Activated CD8-positive, alpha-beta memory T cell treated with anti-CD3 and anti-CD28 coated beads for 1 hour (primary cell): ENCODE measurements at places on chromosomes 6 and 20.

- no peak for DNase-seq
Measured at GRCh38 chr20:20741087-20742045, 28.9 kb upstream of the RALGAPA2 start.

DNA sequence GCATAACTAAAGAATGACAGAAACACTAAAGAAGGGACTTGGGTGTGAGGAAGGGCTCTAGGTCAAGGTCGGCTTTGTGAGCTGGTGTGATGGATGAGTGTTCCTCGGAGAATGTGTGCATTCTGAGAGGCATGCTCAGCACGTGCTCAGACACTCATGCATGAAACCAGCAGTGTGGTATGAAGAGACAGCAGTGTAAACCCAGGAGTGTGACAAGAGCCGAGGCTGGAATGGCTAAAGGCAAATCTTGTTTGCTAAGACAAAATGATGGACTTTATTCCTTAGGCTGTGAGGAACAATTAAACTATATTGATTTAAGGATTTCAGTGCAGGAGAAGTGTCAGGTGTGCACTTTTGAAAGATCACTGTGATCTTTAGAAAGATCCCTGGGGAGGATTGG, 107.4 kb upstream of the MAP7 start:
- no peak for DNase-seq

DNA sequence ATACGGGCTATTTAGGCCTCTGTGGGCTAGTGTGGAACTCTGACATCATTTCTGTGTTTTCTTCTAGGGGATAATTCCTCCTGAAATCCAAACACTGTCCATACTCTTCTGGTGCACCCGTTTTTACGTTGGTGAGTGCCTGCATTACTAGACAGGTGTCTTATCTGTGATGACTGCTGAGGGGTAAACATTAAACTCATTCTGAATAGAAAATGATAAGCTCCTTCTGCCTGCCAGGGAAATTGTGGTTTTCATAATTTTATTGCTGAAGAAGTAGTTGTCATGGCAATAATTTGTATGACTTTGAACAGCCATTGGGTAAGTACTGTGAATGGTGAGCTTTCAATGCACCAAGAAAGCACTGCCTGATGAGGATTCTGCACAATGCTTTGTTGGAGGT, 705.6 kb downstream of the UTRN start:
- no peak for DNase-seq

GRCh38 chr6:41103847-41104246, 31.1 kb downstream of the NFYA start:
- no peak for DNase-seq

- no peak for DNase-seq
Measured at GRCh38 chr20:2528671-2529271, 7.6 kb upstream of the TMC2 start.

GRCh38 chr6:134299236-134299635, 18.7 kb downstream of the SGK1 start:
- no peak for DNase-seq

- no peak for DNase-seq
Measured at GRCh38 chr6:144405163-144405562, 120.0 kb downstream of the UTRN start.

DNA sequence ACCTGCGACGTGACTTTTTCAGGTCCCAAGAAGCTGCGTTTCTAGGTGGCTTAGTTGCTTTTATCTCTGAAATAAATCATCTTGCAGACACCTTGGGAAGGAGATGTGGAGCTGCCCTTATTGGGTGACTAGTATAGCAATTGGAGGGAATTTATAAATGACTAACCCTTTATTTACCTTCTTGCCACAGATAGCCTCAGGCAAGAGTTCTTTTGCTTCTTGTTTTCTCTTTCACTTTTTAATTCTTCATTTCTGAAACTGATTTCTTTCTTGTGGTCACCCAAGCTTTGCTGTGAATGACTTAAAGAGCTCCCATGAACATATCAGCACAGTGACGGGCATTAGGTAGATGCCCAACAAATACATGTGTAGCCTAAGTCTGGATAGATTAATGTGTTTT, 3.0 kb downstream of the ADGRF4 start:
- DNase-seq = no peak

- no peak for DNase-seq
Measured at GRCh38 chr6:3267162-3267561, 8.4 kb downstream of the PSMG4 start.

- no peak for DNase-seq
Measured at GRCh38 chr20:62795023-62795761, 1.1 kb upstream of the MRGBP start.

- DNase-seq = no peak
Measured at GRCh38 chr6:50141100-50141499, 91.4 kb upstream of the DEFB112 start.

DNA sequence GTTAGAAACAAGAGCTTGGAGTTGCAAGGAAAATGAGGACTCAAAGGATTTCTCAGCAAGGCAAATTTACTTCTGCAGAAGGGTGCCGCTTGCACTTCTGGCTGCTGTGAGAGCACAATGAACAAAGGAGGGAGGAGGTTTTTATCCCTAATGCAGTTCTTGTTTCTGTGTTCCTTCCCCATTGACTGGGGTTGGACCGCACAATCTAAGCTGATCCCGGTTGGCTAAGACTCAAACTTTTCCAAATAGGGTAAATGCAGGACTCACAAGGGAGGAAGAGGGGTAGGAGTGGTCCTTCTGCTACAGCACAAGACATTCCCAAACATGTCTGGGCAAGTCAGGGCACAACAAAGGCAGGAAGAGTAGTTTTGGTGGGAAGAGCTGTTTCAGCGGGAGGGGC, 249.6 kb upstream of the MOCS1 start:
- DNase-seq = no peak

DNA sequence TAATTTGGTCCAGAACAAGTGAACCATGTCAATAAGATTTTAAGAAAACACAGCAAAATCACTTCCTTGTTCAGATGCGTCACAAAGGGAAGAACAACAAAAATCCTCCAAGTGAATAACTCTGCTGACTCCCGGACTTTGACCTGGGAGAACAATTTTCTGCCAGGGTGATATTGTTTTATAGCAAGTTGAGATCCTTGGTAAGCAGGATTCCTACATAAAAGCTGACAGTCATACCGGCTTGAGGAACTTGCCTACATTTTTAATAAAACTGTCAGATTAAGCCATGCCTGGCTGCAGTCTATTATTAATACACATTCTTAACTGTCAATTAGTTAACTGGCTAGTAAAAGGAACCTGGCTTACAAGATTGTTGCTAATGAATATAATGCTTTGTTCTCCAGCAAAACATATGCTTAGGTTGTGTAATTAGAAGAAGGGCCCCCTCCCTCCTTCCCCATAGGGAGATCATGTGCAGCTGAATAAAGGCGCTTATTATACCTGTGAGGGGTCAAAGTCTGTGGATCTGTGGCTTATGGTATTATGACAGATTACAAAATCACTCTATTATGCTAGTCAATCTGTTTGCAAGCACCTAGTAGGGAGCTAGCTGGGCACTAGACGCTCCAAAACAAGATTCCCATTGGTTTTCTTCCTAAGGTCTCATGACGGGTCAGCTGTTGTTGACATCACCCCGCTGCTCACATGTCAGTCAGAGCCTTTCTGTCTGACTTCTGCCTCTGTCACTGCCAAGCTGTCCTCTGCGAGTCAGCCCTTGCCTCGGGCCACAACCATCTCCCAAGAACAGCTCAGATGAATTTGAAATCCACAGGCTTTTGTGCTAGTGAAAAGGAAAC, 44.6 kb upstream of the SEC63 start:
- DNase-seq = no peak

DNA sequence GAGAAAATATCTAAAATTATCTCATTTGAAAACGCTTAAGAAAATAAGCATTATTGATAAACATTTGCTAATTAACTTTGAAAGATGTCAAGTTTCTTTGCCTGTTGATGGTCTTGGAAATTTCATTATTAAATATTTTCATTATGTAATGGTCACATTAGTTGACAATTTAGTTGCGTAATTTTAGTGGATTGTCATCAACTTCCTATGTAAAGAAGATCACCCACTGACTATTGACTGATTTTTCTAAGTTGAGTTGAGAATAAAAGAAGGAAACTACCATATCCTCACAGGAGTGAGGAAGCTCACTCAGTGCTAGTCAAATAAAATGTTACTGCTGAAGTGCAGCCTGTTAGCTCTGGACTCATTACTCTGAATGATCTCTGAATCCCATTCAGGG, 79.9 kb upstream of the LY86 start:
- DNase-seq = no peak

DNA sequence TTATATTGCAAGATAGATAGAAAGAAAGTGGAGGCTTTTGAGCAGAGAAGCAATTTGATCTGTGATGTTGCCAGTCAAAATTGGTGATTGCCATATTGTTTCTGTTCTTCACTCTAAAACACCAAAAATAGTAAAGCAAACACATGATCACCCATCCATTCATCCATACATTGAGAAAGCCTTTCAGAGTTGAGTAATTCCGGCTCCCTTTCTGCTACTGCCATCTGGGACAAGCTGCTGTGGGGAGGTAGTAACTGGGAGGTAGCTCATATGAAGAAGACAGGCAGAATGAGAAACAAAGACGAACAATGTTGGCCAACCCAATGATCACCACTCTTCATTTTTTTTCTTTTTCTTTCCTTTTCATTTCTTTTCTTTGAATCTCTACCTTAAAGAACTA, 51.1 kb upstream of the HBS1L start:
- DNase-seq = no peak

- DNase-seq = no peak
Measured at GRCh38 chr6:160679402-160679769, 15.3 kb upstream of the LPA start.

DNA sequence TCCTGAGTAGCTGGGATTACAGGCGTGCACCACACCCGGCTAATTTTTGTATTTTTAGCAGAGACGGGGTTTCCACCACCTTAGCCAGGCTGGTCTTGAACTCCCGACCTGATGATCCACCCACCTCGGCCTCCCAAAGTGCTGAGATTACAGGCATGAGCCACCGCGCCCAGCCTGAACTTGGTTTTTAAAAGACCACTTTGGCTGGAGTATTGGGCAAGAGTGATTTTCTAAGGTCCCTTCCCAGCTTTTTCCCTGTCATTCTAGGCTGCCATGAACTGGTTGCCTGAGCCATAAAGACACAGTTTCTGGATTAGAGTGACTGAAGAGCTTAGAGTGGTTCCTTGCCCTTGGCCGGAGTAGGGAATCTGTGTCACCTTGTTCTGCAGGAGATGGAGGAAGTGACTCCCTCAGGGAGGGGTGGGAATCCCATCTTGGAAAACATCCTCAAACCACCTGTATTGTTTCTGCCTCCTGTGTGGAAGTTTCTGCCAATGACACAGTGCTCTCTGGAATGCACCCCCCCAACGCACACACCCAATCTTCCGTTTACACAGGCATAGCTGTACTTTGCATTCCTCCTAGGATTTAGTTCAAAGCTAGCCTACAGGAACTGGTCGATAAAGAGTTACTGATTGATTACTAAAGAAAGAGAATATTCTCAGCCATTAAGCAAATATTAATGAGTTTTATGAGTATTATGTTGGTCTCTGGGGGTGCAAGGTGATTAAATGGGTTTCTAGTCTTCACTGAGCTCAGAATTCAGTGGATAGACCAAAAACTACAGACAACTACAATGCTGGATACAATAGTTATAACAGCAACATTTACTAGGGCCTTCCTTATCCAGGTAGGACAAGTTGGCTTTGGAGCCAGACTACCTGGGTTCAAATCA, 18.2 kb downstream of the BCL2L1 start:
- no peak for DNase-seq

DNA sequence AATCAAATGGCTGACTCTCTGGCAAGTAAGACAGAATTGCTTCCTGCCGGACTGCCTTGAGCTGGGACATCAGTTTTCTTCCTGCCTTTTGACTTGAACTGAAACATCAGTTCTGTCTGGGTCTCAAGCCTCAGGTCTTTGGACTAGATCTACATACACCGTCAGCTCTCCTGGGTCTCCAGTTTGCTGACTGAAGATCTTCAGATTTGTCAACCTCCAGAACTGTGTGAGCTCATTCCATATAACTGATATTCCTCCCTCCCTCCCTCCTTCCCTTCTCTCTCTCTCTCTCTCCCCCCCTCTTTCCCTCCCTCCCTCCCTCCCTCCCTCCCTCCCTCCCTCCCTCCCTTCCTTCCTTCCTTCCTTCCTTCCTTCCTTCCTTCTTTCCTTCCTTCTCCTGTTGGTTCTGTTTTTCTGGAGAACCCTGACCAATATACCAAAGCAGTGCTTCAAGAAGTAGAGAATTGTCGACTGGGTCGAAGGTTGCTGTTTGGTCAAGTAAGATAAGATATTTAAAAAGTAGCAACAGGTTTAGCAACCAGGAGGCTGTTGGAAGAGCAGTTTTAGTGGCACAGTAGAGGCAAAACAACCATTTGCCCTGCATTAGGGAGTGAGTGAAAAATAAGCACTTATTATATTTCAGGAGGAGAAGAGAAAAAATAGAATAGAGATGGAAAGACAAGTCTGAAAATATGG, 33.1 kb upstream of the CMTR1 start:
- no peak for DNase-seq

GRCh38 chr6:30037182-30037788, 23.8 kb upstream of the POLR1H start:
- no peak for DNase-seq

- no peak for DNase-seq
Measured at GRCh38 chr6:118844915-118845314, 49.0 kb upstream of the ASF1A start.

GRCh38 chr6:17988422-17988944, 1.0 kb upstream of the KIF13A start:
- no peak for DNase-seq

DNA sequence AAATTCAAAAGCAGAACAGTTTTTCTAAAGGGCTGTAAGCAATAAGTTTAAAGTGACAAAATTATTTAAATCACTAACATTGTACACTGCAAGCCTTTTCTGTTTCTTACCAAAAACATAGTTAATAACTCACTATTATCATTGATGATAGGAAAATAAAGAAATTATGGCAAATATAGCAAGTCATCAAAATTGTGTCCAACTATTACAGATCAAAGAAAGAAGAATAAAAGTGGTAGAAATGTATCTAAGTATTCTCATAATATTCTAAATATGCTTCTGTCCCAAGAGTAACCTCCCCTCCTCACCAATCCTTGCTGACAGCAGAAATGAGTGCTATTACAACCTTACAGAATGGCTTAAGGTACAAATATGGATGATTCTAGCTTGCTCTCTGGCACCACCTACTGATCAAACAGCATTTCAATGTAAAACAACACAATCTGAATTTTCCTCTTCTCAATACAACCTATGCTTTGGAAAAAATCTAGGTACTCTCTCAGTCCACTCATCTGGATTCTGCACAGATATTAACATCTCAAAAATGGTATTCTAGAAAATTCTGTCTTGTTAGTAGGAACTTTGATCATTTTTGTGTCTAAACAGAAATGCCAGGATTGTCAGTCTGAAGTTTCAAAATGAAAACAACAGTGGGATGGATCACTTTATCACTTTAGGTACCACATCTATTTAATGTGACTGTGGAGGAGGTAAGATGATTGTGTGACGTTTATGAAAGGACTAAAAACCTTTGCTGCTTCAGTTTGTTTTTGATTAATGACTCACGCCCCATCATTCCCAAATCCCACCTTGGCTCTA, 40.9 kb downstream of the ZFP64 start:
- no peak for DNase-seq

- no peak for DNase-seq
Measured at GRCh38 chr6:23783901-23784300, 342.1 kb upstream of the NRSN1 start.

GRCh38 chr20:59747671-59748515, 143.6 kb downstream of the PHACTR3 start:
- DNase-seq = no peak
